ENCODE measurements at places on chromosomes 1 and 21.

DNA sequence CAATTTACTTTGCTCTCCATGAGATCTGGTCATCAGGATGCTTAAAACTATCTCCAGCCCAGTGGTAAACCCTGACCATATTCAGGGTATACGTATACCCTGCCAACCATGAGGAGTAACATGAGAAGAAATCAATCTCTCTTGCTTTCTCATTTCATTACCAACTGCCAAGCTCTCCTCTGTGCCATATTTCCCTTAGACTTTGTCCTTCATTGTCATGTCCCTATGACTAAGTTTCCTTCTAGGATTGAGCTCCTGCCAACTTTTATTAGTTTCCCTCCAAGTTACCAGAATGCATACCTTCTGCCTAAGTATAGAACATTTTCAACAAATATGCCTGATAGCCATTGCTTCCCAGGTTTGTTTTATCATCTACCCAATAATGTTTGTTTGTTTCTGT lies 1113.9 kb upstream of the B3GALT2 start:
- no peak for DNase-seq

DNA sequence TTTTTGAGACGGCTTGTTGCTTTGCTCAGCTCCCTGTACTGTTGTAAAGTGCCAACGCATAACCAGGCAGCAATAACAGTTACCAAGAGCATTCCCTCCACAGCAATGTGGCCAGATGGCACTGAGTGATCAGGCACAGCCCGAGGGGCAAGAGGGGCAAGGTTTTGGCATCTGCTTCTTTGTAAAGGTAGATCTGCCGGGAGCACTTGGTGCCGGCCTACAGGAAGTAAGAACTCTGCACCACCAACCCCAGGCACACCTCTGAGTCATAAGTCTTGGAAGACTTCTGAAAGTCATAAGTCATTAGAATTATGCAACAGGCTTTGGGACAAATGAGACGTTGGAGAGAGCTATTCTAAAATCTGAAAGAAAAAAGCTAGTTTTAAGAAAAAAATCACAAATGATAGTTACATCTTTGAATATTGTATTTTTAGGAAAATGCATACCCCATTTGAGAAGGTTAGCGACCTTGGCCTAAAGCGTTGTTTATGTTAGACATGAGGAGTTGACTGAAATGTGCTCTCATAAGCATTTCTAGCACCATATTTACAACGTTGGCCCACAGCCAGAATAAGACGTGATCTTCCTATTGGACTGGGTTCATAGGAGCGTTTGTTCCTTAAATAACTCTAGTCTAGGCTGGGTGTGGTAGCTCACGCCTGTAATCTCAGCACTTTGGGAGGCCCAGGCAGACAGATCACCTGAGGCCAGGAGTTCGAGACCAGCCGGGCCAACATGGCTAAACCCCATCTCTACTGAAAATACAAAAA lies 37.7 kb upstream of the MAP10 start:
- DNase-seq, result no peak

- DNase-seq, result no peak
Observed at GRCh38 chr1:185421485-185422107, 104.6 kb upstream of the IVNS1ABP start.

- no peak for DNase-seq
Observed at GRCh38 chr1:96509339-96509738, 212.2 kb upstream of the PTBP2 start.

- no peak for DNase-seq
Observed at GRCh38 chr1:9166289-9167235, 37.7 kb upstream of the GPR157 start.

DNA sequence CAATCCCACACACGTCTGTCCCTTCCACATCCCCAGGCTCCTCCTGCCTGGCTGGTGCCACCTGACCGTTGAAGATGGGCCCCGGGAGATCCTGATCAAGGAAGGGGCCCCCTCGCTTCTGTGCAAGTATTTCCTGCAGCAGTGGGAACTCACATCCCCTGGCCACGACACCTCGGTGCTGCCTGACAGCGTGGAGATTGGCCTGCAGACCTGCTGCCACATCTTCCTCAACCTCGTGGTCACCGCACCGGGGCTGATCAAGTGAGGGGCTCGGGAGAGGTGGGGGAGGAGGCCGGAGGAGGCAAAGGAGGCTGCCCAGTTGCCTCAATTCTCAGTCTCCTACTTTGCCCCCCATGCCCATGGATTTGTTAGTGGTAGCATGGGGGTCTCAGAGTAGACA lies 5.6 kb downstream of the NCDN start:
- no peak for DNase-seq

DNA sequence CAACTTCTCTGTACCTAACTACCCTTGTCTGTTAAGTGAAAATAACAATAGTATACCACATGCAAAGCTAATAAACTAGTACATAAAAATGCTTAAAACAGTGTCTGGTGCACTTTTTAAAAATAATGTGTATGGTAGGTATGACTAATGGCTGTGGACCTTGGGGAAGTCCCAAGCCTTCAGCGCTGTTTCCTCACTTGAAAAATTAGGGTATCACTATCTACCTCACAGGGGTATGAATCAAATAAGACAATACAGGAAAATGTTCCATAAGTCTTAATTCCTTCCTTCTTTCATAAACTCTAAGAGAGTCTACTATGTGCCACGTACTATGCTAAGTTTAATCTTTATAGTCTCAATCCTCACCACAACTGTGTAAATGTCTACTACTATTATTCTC lies 32.0 kb downstream of the EGLN1 start:
- no peak for DNase-seq

- DNase-seq, result no peak
Observed at GRCh38 chr1:232705815-232706575, 76.1 kb upstream of the SIPA1L2 start.

DNA sequence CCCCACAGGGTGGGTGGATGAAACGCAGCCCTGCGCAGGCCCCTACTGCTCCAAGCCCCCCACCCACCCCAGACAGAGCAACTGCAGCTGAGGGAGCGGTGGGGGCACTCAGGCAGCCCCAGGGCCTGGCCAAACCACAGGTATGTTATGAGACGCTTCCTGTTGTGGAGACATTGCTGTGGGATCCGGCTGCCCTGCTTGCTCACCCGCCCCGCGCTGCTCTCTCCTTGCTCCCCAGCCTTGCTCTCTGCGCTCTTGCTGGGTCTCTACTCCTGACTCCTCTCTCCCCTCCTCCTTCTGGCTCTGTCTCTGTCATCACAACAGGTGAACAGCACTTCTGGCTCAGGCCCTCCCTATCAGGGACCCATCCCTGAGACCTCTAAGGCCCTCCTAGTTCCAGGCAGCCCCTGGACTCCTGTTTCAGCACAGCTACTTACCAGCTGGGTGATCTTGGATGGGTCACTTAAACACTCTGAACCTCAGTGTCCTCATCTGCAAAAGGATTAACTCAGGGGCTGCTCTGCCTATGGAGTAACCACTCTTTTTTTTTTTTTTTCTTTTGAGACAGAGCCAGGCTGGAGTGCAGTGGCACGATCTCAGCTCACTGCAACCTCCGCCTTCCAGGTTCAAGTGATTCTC lies 15.9 kb downstream of the COL8A2 start:
- DNase-seq, result no peak

DNA sequence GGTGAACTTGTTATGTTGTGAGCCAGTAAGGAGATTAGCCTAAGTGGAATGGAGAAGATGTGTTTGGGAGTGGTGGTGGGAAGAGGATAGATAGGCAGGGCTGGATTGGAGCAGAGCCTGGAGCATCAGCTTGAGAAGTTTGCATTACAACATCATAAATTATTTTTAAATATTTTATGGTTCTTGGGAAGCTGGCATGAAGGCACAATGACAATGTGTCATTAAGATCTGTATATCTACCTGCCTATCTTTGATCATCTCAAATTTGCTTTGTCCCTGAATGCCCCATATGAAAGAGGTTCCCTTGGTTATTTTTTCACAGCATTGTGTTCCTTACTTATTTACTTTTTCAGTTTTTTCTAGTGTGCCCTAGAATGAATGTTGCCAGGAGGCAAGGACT lies 32.3 kb downstream of the HRNR start:
- no peak for DNase-seq

DNA sequence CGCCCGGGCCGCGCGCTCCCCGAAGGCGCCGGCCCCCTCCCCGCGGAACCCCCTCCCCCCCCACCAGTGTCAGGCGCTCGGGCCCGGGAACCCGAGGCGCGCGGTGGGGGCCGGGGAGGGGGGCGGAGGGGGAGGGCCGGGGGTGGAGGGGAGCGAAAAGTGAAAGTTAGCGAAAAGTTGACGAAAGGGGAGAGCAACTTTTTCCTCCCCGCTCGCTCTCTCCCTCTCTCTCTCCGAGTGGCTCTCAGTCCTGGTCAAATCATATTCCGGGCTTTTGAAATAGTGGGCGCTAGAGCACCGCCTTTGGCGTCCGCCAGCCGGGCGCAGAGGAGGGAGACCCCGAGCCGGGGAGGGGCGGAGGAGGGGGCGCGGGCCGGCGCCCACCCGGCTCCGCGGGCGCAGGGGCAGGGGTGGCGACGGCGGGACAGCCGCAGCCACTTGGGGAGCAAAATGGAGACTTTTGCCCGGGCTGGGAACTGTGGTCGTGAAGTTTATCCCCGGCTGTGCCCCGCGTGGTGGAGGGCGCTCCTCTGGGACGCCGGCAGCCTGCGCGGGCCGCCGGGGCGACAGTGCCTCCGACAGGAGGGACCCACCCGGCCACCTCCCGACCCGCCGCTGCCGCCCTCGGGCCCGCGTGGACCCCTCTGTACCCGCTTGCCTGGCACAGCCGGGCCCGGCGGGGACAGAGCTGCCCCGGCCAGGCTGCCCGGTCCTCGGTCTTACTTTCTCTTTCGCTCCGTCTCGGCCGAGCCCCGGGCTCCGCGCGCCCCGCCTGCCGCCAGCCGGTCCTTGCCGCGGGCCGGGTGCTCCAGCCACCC lies 697 bp downstream of the PRDM16 start:
- DNase-seq, result no peak

- DNase-seq, result no peak
Observed at GRCh38 chr1:29033829-29034466, 89.8 kb downstream of the TMEM200B start.

DNA sequence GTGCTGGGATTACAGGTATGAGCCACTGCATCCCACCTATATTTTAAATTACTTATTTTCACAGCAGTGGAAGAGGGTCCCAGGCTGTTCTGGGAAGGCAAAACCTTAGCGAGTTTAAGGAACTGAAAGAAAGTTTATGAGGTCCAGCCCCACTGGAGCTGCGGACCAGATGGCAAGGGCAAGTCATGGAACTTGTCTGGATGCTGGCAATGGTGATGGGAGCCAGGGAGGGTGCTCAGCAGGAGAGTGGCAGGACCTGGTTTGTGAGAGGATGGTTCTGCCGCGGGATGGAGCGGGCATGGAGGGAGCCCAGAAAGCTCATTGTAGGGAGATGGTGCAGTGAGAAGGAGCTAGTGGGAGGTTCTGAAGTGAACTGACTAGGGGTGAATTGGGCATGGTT lies 50.6 kb upstream of the SLC45A1 start:
- DNase-seq, result no peak

- peak; percentile 65 for DNase-seq
Observed at GRCh38 chr1:182616130-182617013, 12.2 kb upstream of the RGS16 start.

- DNase-seq, result no peak
Observed at GRCh38 chr1:170686291-170686690, 22.4 kb downstream of the PRRX1 start.

- DNase-seq, result no peak
Observed at GRCh38 chr1:22751124-22751531, 40.5 kb downstream of the EPHB2 start.

DNA sequence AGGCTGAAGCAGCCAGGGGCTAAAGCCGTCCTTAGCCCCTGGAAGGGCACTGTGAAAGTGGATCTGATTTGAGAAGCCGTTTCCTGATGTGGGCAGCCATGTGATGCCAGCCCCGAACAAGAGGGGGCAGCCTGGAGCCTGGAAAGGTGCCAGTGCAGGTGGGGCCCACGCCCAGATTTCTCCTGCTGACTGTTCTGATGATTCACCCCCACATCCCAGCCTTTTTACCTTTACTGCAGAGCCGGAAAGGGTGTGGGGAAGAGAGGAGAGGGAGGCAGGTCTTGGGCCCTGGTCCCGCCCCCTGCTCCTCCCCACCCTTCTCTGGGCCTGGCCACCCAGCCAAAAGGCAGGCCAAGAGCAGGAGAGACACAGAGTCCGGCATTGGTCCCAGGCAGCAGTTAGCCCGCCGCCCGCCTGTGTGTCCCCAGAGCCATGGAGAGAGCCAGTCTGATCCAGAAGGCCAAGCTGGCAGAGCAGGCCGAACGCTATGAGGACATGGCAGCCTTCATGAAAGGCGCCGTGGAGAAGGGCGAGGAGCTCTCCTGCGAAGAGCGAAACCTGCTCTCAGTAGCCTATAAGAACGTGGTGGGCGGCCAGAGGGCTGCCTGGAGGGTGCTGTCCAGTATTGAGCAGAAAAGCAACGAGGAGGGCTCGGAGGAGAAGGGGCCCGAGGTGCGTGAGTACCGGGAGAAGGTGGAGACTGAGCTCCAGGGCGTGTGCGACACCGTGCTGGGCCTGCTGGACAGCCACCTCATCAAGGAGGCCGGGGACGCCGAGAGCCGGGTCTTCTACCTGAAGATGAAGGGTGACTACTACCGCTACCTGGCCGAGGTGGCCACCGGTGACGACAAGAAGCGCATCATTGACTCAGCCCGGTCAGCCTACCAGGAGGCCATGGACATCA lies at the start of gene SFN:
SFN (plus strand) TSS at position 369 of the 904 bp plus-strand sequence; CDS start at position 433, 64 bp downstream.
- peak; percentile 32 for DNase-seq

- DNase-seq, result no peak
Observed at GRCh38 chr1:214496126-214496525, 55.3 kb downstream of the PTPN14 start.

- DNase-seq, result no peak
Observed at GRCh38 chr1:202244841-202245261, 51.3 kb downstream of the LGR6 start.

DNA sequence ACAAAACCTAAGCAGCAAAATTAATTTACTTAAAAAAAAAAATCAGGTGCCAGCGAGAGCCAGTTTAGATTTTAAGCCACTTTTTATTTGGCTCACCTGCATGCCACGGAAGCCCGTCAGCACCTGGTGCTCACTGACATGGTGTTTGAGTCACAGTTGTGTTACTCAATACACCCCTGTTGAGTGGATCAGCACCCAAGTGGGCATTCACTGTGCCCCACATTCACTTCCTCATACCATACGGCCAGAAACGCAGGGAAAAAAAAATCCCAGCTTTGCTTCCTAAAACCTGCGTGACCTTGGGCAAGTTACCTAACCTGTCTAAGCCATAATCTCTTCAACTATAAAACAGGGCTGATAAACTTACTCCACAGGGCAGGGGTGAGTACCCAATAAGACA lies 42.8 kb upstream of the SIM2 start:
- no peak for DNase-seq

- DNase-seq, result no peak
Observed at GRCh38 chr1:86499987-86500593, 31.4 kb downstream of the CLCA1 start.

DNA sequence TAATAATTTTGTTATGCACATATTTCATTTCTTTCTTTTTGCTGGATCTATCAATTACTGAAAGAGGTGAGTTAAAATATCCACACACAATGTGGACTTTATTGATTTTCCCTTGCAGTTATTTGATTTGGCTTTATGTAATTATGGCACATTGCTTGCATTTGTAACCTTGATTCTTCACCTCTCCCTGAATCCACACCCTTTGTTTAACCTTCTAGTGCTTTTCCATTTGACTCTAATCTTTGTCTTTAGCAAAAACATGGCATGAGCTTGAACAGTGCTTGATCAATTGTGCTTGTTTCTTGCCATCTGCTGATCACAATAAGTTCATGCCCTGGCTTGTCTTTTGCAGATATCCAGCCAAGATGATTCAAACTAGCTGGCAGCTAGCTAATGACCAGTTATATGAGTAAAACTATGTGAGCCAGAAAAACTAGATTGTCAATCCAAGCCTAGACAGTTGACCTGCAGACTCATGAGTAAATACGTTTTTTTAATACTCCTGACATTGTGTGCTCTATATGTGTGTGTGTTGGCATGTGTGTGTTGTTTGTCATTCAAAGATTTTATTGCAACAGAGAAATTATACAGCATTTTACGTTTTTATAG lies 899.2 kb downstream of the NCAM2 start:
- no peak for DNase-seq
